RPMI7951 (cell line): ENCODE measurements at places on chromosomes 11 and 22. TPM values are rescaled to one million over a fixed set of nuclear protein-coding genes. Genes with fewer than 3 reads are reported as not detected.
A peak's percentile ranks its signal among the peaks of the same experiment; 100 is the strongest.

LDHAL6A gene
- not detected in 2 replicates for total RNA-seq

- no peak for DNase-seq
Measured at GRCh38 chr11:28026634-28027290, 81.2 kb downstream of the KIF18A start.

MUC2 gene
- not detected in 2 replicates for total RNA-seq

DNA sequence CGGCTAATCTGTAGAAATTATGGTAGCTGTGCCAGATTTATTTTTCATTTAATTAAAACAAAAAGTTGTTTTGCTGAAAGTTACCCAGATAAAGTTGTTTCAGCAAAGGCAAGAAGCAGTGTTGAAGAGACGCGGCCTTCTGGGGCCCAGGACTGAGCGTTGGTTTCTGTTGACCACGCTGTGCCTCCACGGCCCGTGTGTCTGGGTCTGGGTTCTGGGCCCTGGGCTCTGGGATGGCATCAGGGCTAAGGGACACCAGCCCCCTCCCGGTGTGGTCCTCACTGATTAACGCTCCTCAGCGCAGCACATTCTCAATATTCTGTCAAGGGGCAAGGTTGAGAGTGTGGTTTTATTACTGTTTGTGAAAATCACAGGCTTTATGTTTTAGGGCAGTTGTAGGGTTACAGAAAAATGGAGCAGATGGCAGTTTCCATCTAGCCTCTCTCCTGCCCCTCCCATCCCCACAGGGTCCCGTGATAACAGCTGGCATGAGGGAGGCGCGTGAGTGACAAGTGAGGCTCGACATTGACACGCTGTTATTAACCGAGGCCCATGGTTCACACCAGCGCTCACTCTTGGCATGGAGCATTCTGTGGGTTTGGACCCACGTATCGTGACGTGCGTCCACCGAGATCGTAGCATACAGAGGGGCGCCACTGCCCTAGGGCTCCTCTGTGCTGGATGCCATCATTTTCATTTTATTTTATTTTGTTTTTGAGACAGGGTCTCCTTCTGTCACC lies 1231.4 kb downstream of the BRD1 start:
- DNase-seq, result no peak

DNA sequence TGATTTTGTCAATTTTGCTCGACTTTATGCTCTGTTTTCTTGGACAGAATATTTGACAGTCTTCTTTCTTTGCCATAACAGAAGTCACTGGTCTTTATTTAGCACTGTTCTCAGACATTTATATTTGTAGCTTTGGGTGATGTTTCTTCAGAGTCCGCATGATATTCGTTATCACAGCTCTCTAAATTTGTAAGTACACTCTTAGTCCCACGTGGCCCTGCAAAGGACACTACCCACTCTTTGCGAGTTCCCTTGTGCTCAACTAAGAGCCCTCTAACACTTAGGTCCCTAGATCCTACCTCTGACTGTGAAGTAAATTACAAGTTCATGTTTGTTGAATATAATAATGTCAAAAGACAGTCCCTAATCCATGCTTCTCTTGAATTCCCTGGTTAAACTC lies 651.9 kb downstream of the NTM start:
- DNase-seq, result no peak

DNA sequence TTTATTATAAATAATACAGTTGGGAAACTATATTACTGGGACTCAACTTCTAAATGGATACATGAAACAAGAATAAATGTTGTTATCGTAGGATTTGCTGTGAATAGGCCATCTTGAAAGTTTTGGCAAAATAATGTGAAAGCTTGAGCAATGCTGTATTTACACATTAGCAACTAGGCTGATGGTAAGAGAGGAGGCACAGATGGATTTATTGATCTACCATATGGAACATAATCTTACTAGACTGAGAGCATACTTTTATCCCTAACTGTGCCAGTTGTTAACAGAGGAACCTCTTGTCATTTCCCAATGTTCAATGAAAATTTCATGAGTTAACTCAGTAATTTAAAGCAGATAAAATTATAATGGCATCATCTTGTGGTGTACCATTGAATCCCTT lies 22.8 kb downstream of the APIP start:
- DNase-seq, result no peak

PKP3 gene
- 0.84 and 2.9 TPM in 2 replicates for total RNA-seq

DNA sequence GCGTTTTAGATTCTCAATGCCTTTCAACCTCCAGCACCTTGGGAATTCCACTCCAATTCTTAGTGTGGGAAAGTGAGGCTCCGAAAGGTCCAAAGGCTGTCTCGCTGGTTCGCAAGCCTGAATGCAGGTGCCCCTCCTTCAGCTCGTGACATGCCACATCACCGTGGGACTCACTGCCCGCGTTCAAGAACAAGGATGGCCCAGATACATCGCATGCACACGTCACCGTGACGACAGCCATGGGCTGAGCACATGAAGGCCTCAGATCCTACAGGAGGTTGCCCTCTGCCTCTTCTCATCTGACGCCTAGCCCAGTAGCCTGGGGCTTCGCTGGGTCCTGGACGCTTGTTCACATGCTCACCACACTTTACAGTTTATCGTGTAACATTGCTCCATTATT lies 4.4 kb upstream of the LINC01488 start:
- no peak for DNase-seq

IRAG1 gene
- 15.4 and 23.8 TPM in 2 replicates for total RNA-seq

GRCh38 chr22:29074276-29074772 lies 1.5 kb downstream of the KREMEN1 start:
- DNase-seq, result no peak

- peak; percentile 59 for DNase-seq
Measured at GRCh38 chr11:33542921-33543320, 157.7 kb downstream of the C11orf91 start.

OR2D2 gene
- 0.36 TPM in 1 of 2 replicates, not detected in the other for total RNA-seq

DNA sequence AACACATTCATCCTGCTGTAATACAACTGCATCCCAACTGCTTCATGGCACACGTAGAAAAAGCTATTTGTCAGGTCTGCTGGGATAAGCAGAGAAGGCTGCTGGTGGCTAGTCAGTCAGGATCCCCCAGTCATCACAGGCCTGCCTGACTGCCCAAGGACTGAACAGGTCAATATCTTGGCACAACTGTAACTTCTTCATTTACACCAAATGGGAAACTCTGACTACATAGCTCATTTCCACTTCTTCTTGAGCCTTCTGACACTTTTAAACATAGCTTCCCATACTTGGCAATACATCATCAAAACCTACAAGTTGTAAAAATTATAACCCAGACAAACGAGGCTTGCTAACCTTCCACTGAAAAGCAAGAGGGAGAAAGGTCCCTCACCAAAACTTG lies 2.8 kb downstream of the TMEM9B start:
- DNase-seq, result no peak
